ENCODE measurements at places on chromosomes 5 and 9.

- DNase-seq: peak; percentile 13
These were observed 24.4 kb upstream of the GRPEL2 start for GRCh38 chr5:149320791-149321330.

- no peak for DNase-seq
These were observed 92.1 kb upstream of the IER5L start for GRCh38 chr9:129270205-129270604.

- no peak for DNase-seq
These were observed 62.5 kb upstream of the ITGA1 start for GRCh38 chr5:52725065-52725746.

- DNase-seq: no peak
These were observed 18.3 kb upstream of the TNFSF15 start for GRCh38 chr9:114824110-114824509.

- DNase-seq: no peak
These were observed 140.6 kb downstream of the ERCC6L2 start for GRCh38 chr9:96015876-96016686.

GRCh38 chr9:32490601-32491000, 35.4 kb downstream of the RIGI start:
- DNase-seq: no peak

GRCh38 chr9:135830496-135830895, 76.8 kb downstream of the CAMSAP1 start:
- no peak for DNase-seq

DNA sequence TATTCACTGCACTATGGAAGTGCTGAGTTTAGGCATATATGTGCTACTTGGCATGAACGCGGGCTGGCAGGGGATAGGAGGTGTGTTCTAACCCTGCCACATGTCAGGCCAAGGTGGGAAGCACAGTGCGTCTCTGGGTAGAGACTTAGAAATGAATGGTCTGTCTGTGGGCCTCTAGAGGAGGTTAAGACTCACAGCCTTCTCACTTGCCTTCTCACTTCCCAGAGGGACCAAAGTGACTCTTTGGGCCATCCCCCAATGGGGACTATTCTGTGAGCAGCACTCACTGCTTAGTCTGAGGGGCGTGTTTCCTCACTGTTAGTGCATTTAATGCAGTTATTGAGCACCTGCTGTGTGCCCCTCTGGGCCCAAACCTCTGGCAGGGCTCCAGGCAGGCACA, 2.4 kb upstream of the PITX1 start:
- no peak for DNase-seq

- DNase-seq: no peak
These were observed 84.0 kb upstream of the SMIM32 start for GRCh38 chr5:136276946-136277345.

DNA sequence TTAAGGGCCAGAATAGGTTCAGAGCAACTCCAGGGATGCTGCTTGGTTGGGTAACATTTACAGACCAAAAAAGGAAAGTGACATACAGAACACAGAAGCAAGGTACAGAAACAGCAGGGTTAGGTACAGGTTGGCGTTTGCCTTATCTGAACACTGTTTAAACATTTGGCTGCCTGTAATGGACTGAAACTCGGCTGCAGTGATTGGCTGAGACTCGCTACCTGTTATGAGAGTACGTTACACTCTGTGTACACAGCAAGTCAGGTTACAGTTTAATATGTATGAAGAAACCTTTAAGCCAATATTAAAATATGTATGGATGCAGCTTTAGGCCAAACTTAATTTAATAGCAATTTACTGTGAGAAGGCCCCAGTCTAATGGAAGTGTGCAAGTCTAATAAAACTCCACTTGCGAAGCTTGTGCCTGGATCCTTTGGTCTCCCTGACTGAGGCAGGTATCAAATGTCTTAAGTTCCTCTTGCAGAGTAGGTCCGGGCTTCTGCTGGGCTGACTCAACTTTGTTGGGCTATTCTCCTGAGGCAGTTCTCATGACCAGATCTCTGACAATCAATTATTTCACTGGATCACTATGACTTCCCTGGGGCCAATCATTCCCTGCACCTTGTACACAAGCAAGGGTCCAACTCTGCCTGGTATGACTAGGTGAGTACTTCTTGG, 204.9 kb downstream of the ZNF462 start:
- no peak for DNase-seq

DNA sequence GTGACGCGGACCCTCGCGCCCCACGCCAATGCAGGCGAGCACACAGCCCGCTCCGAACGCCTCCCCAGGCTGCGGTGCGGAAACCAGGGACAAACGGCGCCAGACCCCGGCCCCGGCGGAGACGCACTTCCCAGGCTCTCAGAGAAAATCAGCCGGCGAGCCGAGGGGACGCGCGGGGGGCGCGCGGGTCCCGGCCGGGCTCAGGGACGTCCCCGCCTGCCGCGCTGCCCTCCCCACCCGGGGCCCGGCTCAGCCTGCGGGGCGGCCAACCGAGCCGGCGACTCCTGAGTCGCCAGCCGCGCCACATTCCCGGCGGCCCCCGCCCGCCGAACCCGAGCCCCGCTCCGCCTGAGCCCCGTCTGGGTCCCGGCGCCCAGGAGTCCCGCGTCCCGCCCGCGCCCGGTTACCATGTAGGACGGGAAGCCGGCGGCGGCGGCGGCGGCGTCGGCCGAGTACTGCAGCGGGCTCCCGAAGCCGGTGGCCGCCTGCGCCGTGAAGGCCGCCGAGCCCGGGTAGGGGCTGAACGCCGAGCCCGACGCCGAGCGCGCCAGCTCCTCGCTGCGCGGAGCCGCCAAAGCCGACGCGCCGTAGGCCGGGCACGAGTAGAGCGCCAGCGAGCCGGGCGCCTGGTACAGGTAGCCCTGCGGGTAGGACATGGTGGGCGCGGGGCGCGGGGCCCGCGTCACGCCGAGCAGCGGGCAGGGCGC, 566 bp downstream of the IRX2 start:
- no peak for DNase-seq
